K562 (cell line): ENCODE measurements at places on chromosomes 2 and 18.

- H3K27me3 ChIP-seq: no peaks in the 10 kb centered on the region
- no peak for DNase-seq
- no peak overlapping the region for H3K4me3 ChIP-seq
- H3K36me3 ChIP-seq: peaks cover 81% of the 10 kb centered on the region
- no peak overlapping the region for H3K27ac ChIP-seq
- H3K4me1 ChIP-seq: peaks cover 9% of the 10 kb centered on the region; the same call in 2 of the 3 replicates
Observed at GRCh38 chr2:10800163-10800562, 12.4 kb downstream of the PDIA6 start.

GRCh38 chr2:233402789-233403188, 48.5 kb downstream of the DGKD start:
- no peaks in the 10 kb centered on the region; the same call in 1 of the 2 replicates for H3K4me1 ChIP-seq
- peaks cover 10% of the 10 kb centered on the region; the same call in 2 of the 3 replicates for H3K36me3 ChIP-seq
- no peaks in the 10 kb centered on the region for H3K27me3 ChIP-seq
- no peak overlapping the region for H3K4me3 ChIP-seq
- H3K27ac ChIP-seq: no peak overlapping the region
- DNase-seq: no peak

- no peaks in the 10 kb centered on the region for H3K4me1 ChIP-seq
- H3K4me3 ChIP-seq: no peak overlapping the region
- peaks cover 74% of the 10 kb centered on the region for H3K36me3 ChIP-seq
- H3K27me3 ChIP-seq: no peaks in the 10 kb centered on the region
- no peak for DNase-seq
Observed at GRCh38 chr2:86492048-86492453, 50.9 kb downstream of the KDM3A start.

GRCh38 chr2:238128534-238129001, 9.9 kb upstream of the KLHL30 start:
- H3K27me3 ChIP-seq: peaks cover 5% of the 10 kb centered on the region; the same call in 2 of the 3 replicates
- no peak overlapping the region for H3K4me3 ChIP-seq
- H3K27ac ChIP-seq: no peak overlapping the region
- H3K36me3 ChIP-seq: no peaks in the 10 kb centered on the region
- H3K4me1 ChIP-seq: no peaks in the 10 kb centered on the region; the same call in 2 of the 3 replicates
- DNase-seq: no peak
